Thyroid gland (tissue), 4 donors: ENCODE measurements at places on chromosomes 3 and 15. TPM values are rescaled to one million over a fixed set of nuclear protein-coding genes. Genes with fewer than 3 reads are reported as not detected.

ATP13A3 gene
- total RNA-seq, result 262 TPM

ZNF35 gene
- 8.6 TPM for total RNA-seq

SLITRK3 gene
- total RNA-seq, result 0.67 TPM

GREM1 gene
- total RNA-seq, result 7.8 TPM

ALG1L2 gene
- total RNA-seq, result not detected

CYP8B1 gene
- not detected for total RNA-seq

GABRB3 gene
- total RNA-seq, result 15.0 TPM

TGM4 gene
- not detected for total RNA-seq

SPATA12 gene
- not detected for total RNA-seq

FAM43A gene
- total RNA-seq, result 18.6 TPM

ZDHHC23 gene
- 16.8 TPM for total RNA-seq

CASR gene
- total RNA-seq, result 1.2 TPM

PRSS50 gene
- 6.0 TPM for total RNA-seq

ARNT2 gene
- 9.4 TPM for total RNA-seq

CCDC39 gene
- 0.27 TPM for total RNA-seq
